CD4-positive, alpha-beta T cell treated with Interleukin-2 at 100 ng/mL for 4 hours (primary cell): ENCODE measurements at places on chromosomes 6 and 20.
A peak's percentile ranks its signal among the peaks of the same experiment; 100 is the strongest.

- no peak for DNase-seq
Observed at GRCh38 chr6:167547328-167547692, 222.4 kb downstream of the TTLL2 start.

- no peak for DNase-seq
Observed at GRCh38 chr6:123808556-123808955, 4.9 kb downstream of the NKAIN2 start.

DNA sequence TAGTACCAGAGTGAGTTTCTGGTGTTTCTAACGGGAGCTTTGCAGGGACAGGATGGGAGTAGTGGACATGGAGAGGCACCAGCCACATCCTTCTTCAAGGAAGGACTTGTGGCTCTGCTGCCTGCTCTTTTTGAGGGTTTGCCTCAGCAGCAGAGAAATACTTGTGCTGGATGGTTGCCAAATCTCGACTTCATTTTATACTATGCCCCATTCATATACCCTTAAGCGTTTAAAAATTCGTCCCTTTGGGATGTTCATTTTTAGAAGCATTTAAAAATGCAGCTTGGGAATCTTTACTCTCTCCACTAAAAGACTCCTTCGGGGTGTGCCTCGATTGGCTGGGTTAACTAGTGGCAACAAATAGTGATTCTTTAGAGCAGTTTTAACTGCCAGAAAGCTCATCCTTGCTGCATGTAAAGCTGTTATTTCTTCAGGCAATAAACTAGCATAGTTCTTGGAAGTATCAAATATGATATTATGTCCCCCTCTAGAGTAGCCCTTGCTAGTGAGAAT is 126.5 kb upstream of the B3GAT2 start:
- no peak for DNase-seq

GRCh38 chr6:110183292-110183885 is 3.2 kb downstream of the CDC40 start:
- DNase-seq, result no peak

GRCh38 chr6:101114703-101115102 is 233.6 kb upstream of the ASCC3 start:
- DNase-seq, result no peak

GRCh38 chr6:13767121-13767808 is 47.1 kb downstream of the MCUR1 start:
- peak; percentile 47 for DNase-seq

- no peak for DNase-seq
Observed at GRCh38 chr6:34697544-34697836, 923 bp upstream of the ILRUN start.

DNA sequence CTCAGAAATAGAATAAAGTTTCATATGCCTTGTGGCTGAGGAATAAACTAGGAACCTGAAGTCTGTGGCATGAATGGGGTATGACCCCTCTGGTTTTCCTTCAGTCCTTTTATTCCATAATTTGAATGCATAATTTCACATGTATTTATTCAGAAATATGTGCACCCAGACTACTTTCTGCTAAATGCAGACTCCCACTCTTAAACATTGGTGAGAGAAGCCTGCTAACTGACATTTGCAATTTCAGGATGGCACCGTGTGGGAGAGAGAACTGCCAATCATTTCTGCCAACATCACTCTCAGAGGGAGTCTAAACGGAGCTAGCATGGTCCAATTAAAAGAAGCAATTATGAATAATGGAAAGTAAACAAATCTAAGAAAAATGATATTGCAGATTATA is 141.3 kb downstream of the ADGRB3 start:
- no peak for DNase-seq
